Astrocyte of the hippocampus (primary cell): ENCODE measurements at places on chromosomes 6 and 20.

GRCh38 chr6:35497571-35498421, 917 bp upstream of the TEAD3 start:
- DNase-seq = peak; percentile 73

GRCh38 chr6:145506565-145506964, 228.8 kb downstream of the EPM2A start:
- no peak for DNase-seq

DNA sequence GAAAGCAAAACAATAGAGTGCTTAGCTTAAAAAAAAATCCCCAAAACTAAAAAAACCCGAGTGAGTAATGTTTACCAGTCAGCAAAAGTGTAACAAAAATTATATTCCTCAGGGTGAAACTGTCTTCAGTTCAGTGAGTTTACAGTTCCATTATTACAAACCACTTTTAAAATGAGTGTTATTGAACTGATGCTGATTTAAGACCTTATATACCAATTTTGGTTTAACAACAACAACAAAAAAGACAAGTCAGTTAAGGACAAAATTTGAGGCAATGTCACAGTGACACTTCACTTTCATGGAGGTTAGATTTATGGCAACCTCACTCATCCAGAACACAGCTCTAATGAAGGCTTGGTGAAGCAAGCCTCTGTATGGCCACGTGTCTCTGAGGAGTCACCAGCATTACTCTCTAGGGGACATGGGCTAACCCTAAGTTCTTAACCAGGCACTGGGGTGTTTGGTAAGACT, 630.8 kb downstream of the PHF3 start:
- no peak for DNase-seq

DNA sequence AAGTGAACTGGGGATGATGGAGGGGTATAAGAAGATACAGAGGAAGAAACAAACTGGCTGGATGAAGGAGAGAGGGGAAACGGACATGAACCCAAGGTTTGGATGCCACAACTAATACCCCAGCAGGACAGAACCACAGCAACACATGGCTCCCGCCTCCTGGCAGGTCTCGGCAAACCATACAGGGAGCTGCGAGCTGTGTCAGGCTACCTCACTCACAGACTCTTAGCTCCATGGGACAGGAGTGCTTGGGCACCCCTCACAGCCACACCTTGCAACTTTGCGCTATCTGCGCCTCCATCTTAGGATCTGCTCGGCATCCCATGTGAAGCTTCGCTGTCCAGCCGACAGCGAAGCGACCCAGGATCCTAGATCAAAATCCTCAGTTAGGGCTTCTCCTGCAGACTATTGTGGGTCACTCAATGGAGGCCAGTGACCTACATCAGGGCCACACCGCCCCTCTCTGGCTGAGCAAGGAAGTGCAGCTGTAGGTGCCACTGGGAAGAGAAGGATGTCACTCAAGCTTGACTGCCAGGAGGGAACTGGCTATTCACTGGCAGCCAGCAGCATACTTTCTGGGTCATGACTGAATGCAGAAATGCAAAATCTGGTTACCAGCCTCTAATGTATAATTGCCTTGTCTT, 174.4 kb upstream of the RIN2 start:
- DNase-seq = peak; percentile 41

GRCh38 chr6:145669627-145670034, 65.7 kb downstream of the EPM2A start:
- peak; percentile 48 for DNase-seq

DNA sequence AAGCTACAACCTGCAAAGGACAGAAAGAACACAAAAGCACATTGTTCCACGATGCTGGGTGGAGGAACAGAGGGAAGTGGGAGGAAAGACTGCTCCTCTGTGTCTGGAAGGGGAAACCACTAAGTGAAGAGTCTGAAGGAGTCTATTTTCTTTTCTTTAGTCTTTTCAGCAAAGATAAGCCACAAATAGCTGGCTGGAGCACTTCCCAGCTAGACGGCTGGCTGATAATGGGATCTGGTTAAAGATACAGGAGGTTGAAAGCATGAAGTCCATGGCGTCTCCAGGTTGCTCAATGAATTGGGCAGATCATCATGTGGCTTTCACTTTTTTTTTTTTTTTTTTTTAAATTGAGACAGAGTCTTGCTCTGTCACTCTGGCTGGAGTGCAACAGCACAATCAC, 154.0 kb upstream of the KCNG1 start:
- DNase-seq = peak; percentile 63

DNA sequence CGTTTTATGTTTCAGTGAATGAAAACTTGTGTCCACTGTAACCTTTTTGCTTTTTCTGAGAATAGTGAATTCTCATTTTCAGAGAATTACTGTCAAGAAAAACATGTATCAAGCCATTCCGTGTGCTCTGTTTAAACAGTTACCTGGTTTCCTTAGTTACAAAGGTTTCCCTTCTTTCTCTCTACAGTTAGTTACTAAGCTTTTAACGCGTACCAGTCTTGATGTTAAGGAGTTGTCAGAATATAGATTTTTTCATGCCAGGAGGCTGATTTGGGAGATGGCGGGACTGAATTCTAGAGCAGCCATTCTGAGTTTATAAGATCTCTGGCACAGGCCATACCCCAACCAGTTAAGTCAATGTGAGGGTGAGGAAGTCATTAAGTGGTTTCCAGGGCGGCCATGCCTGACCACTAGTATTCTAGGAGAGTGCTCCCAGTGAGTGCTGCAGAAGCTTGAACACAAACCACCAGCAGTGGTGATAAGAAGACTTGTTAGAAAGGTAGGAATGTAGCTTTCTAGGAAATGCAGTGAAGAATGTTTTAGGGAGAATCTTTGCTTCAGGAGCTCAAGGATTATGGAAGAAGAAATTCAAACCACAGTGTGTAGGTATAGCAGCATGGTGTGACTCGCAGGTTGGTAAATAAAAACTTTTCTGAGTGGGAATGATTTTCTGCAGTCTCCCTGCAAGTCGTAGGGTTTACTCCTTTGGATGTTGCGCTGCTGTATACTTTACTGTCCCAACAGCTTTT, 112.9 kb downstream of the JARID2 start:
- DNase-seq = peak; percentile 53

GRCh38 chr20:15320941-15321340, 983.5 kb upstream of the FLRT3 start:
- DNase-seq = peak; percentile 19

DNA sequence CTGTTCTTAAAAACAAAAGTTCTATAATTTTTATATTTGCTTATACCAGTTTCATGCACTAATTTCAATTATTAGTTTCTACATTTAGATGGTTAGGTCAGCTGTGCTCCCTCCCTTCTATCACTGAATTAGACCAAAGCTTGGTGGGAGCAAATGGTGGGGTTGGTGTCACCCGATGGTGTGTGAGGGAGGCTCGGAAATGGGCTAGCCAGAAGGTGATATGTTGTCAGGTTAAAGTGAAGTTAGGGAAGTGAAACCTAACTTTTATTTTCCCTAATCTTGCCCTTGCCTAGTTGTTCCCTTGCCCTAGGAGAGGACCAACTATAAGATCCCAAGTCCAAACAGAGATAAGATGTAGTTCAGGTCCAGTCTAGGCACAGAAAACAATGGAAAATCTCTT, 38.7 kb downstream of the RPS12 start:
- no peak for DNase-seq

DNA sequence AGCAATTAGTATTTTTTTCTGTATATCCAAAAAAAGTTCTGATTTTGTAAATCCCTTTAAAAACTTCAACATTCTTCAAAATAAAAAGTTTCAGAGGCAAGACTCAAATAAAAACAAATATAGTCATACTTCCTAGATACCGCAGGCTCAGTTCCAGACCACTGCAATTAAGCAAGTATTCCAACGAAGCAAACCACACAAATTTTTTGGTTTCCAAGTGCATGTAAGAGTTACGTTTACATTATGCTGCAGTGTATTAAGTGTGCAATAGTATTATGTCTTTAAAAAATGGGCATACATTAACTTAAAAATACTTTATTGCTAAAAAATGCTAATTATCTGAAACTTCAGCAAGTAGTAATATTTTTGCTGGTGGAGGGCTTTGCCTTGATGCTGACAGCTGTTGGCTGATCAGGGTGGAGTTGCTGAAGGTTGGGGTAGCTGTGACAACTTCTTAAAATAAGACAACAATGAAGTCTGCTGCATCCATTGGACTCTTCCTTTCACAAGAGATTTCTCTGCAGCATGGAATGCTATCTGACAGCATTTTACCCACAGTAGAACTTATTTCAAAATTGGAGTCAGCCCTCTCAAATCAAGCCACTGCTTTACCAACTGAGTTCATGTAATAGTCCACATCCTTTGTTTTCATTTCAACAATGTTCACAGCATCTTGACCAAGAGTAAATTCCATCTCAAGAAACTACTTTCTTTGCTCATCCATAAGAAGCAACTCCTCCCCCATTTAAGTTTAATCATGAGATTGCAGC, 46.0 kb downstream of the PHIP start:
- DNase-seq = peak; percentile 83

- peak; percentile 82 for DNase-seq
These were observed 65.2 kb downstream of the CDS2 start for GRCh38 chr20:5191829-5192569.

DNA sequence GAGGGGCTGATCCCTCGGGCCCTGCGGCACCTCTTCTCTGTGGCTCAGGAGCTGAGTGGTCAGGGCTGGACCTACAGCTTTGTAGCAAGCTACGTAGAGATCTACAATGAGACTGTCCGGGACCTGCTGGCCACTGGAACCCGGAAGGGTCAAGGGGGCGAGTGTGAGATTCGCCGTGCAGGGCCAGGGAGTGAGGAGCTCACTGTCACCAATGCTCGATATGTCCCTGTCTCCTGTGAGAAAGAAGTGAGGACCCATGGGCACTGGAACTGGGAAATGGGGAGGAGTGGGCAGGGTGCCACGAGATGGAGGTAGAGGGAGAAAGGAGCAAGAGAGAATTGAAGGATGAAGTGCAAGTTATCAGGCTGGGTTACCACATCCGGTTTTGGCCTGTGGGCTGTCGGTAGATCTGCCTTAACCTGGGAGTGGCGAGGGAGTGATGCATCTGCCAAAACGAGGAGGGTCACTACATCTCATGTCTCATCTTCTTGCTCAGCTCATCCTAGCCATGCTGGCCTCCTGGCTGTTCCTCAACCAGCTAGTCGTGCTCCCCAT, 5.4 kb upstream of the PHF1 start:
- DNase-seq = no peak
